G401 (cell line): ENCODE measurements at places on chromosomes 4 and X. TPM values are rescaled to one million over a fixed set of nuclear protein-coding genes. Genes with fewer than 3 reads are reported as not detected.

Gene TEX13D
- total RNA-seq, result not detected in 2 replicates

Gene SMR3B
- not detected in 2 replicates for total RNA-seq

Gene SLC49A3
- not detected in 2 replicates for total RNA-seq

Gene SSX1
- total RNA-seq, result not detected in 2 replicates

- no peak for DNase-seq
Observed at GRCh38 chrX:153333266-153333665, 687 bp upstream of the ZNF275 start.

- no peak for DNase-seq
Observed at GRCh38 chr4:140408974-140409373, 18.5 kb downstream of the CLGN start.

DNA sequence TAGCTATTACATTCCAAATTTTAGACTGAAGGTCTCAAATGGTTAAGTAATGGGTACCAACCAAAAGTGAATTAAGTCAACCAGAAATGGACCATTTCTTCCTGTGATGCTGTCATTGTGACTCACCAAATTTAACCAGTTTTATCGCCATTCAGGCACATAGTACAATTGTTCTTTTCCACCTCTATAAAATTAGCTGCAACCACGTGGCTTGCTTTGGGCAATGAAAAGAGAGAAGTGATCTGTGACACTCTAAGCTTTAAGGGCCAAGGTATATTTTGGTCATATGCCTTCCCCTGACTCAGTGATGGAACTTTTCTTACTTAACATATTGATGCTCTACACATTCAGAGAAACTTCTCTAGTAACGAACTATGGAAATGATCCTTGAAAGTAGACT, 20.3 kb upstream of the PHF8 start:
- DNase-seq, result no peak

GRCh38 chrX:109614951-109615350, 10.0 kb downstream of the KCNE5 start:
- DNase-seq, result no peak

- no peak for DNase-seq
Observed at GRCh38 chr4:156751486-156751885, 220.1 kb downstream of the PDGFC start.

DNA sequence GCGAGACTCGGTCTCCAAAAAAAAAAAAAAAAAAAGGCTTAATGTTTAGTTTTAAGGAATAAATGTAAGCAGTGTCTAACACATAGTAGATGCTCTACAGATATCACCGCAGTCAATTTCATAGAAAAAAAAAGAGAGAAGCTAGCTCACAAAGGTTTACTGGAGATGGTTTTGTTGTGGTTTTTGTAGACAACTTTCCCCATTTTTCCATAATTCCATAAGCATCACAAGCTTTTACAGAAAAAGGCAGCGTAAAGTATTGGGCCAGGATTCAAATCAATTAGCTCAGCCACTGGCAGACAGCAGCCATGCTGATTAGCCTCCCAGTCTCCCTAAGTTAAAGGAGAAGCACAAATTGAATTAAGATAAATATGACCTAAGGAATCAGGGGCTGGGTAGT, 1.5 kb downstream of the GRSF1 start:
- peak; percentile 15 for DNase-seq

DNA sequence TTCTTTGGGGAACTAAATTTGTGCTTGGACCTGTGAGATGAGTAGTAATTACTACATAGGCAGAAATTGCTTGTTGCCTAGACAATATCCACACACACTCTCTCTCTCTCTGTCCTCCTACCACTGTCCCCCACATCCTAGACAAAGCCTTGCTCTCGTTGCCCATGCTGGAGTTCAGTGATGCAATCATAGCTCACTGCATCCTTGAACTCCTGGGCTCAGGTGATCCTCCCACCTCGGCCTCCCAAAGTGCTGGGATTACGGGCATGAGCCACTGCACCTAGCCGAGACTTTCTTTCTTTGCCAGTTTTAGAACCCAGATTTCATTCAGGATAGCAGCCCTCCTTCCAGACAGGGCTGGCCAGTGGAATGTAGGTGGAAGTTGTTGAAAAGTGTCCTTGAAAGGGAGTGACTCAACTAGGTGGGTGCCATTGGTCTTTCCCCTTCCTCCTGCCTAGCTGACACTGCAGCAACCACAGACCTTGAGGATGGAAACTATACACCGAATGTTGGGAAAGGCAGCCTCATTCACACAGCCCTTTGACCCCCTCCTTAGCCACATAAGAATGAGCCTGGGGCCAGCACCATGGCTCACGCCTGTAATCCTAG, 16.8 kb upstream of the LAP3 start:
- no peak for DNase-seq

DNA sequence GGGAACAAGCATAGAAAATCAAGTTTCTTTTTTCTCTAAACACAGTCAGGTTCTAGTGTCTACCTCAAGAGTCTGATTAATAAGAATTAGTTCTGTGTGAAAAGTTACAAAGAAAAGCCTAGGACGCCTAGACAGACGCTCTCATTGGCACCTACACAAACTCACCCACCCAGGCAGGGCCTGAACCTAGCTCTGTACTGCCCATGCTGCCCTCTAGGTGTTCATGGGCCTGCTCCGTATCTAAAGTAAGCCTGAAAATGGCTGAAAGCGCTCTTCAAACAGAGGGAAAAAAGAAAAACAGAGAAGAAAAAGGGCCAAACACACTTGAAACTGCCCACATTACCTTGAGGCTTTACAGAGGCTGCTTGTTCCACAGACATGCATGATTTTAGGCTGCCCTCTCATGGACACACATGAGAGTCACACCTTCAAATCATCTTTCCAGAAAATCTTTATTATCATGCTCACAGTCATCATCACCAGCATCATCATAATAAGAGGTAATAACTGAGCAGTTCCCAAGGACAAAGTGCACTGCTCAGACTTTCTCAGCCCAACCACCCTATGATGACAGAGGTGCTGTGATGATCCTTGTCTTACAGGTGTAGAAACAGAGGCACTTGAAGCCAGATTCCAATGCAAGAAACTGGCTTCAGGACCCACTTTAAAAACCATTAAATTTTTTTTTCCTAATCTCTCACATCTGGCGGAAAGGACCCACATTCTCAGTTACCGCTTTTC, 49.6 kb downstream of the MAP7D2 start:
- DNase-seq, result peak; percentile 53

GRCh38 chrX:64152857-64153256, 52.7 kb downstream of the AMER1 start:
- DNase-seq, result no peak

- DNase-seq, result peak; percentile 37
Observed at GRCh38 chrX:10433296-10433965, 187.0 kb downstream of the MID1 start.

- DNase-seq, result no peak
Observed at GRCh38 chr4:96698831-96699230, 858.9 kb downstream of the PDHA2 start.

GRCh38 chrX:71160475-71160874, 15.8 kb downstream of the NLGN3 start:
- no peak for DNase-seq
